ENCODE measurements at places on chromosomes 1 and 21.
A peak's percentile ranks its signal among the peaks of the same experiment; 100 is the strongest.

DNA sequence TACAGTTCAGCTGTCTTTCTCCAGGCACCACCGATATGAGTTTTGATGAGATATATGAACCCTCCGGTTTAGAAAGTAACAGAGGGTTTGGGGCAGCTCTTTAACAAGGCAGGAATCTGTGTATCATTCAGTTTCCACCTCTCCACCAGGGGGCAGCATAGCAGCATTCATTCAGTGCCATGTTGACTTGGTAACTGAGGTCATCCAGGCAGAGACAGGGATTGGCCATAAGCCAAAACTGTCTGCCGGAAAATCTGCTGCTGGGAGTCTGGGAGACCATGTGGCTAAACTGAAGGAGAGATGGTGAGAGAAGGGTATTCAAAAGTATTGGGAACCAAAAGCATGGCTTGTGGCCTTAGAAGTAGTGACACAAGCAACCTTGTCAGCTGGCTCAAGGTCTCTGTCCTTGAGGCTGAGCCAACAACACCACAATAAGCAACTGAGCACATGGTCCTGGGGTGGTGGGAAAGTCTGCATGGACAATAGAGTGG is 98.5 kb downstream of the LMX1A start:
- peak; percentile 90 for DNase-seq

DNA sequence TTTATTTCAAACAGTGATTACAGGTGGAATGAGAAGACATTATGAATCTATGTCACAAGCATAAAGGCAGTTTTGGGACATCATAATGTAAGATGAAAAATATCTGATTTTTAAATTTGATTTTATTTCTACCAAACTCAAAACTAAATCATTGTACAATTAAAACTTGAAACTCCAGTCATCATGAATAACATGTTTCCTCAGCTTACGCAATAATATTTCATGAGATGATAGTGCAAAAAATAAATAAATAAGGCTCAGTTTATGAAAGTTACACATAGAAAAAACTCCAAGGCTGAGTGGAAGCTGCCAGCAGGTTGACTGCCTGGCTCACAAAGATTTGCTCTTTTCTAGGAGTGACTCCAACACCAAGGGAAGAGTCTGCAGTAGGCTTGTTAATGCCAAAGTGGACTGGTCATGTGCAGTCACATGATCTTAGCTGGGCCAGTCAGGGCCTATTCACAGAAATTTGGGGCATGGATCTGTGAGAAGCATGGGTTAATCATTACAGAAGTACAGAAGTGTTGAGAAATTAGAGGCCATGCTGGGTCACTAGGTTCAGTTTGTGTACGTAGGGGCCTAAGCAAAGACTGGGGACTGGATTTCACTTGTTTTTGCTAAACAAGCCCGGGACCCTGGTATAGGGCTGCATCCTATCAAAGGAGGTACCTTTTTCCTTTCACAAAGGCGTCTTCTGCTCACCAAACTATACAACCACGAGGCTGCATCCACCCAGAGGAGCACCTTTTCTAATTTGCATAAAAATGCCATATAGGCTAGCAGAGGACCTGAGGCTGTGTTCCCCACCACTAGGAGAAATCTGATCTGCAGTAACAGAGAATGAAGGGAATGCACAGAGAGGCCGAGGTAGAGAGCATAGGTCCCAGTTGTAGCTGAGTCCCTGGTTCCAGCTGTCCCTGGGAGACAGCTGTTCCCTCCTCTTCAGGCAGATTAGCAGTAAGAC is 4.9 kb upstream of the ABCA4 start:
- no peak for DNase-seq

GRCh38 chr1:29096231-29096886 is 27.3 kb downstream of the TMEM200B start:
- peak; percentile 12 for DNase-seq

- no peak for DNase-seq
These were observed 23.2 kb upstream of the ARHGEF16 start for GRCh38 chr1:3431266-3431665.

GRCh38 chr1:228090613-228091081 is 8.1 kb downstream of the ARF1 start:
- DNase-seq, result no peak

- DNase-seq, result no peak
These were observed 48.4 kb upstream of the RAP1A start for GRCh38 chr1:111571239-111571638.

GRCh38 chr1:171983584-171983983 is 142.3 kb downstream of the DNM3 start:
- peak; percentile 18 for DNase-seq

GRCh38 chr1:185215911-185216310 is 58.9 kb downstream of the SWT1 start:
- no peak for DNase-seq
